ENCODE measurements at places on chromosomes 3 and 15. TPM values are rescaled to one million over a fixed set of nuclear protein-coding genes. Genes with fewer than 3 reads are reported as not detected.

GRM2 gene
- 3.0 TPM for total RNA-seq

MCTP2 gene
- 6.4 TPM for total RNA-seq

SLC22A13 gene
- total RNA-seq: 0.76 TPM

- peaks cover 8% of the 10 kb centered on the region for H3K4me1 ChIP-seq
- no peak for DNase-seq
- no peak overlapping the region for H3K27ac ChIP-seq
- no peaks in the 10 kb centered on the region for H3K27me3 ChIP-seq
Measured at GRCh38 chr3:186235554-186235953, 126.5 kb downstream of the DGKG start.

GRCh38 chr3:141992512-141992911, 116.1 kb downstream of the ATP1B3 start:
- no peak overlapping the region for H3K27ac ChIP-seq
- H3K4me1 ChIP-seq: no peaks in the 10 kb centered on the region
- no peak overlapping the region for H3K4me3 ChIP-seq
- peaks cover 2% of the 10 kb centered on the region for H3K36me3 ChIP-seq
- H3K27me3 ChIP-seq: no peaks in the 10 kb centered on the region

CYP1A2 gene
- total RNA-seq: not detected

PDE12 gene
- 33.2 TPM for total RNA-seq

DNA sequence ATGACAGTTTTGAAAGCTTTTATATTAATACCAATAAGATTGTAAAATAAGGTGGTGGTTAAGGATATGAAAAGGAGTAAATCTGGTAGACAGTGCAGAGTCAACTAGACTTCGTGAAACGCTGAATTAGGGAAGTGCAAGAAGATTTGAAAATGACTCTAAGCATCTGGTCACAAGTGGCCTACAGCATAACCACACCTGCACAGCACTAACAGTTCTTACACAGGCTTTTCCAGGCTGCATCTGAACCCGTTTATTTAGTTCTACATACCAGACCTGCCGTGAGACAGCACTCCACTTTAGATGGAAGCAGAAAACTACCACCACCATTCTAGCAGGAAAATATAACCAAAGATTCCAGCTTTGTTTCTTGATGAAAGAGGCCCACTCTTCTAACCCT, 1.9 kb downstream of the DMXL2 start:
- no peak overlapping the region for H3K4me3 ChIP-seq
- H3K27me3 ChIP-seq: peaks cover 24% of the 10 kb centered on the region
- no peaks in the 10 kb centered on the region for H3K36me3 ChIP-seq
- H3K27ac ChIP-seq: no peak overlapping the region

- no peaks in the 10 kb centered on the region for H3K27me3 ChIP-seq
- no peak overlapping the region for H3K27ac ChIP-seq
- peaks cover 5% of the 10 kb centered on the region for H3K4me1 ChIP-seq
- DNase-seq: no peak
- H3K4me3 ChIP-seq: no peak overlapping the region
- peaks cover 38% of the 10 kb centered on the region for H3K36me3 ChIP-seq
Measured at GRCh38 chr3:48598323-48599076, 3.4 kb upstream of the COL7A1 start.

- H3K27ac ChIP-seq: no peak overlapping the region
- DNase-seq: no peak
- H3K4me3 ChIP-seq: no peak overlapping the region
- no peaks in the 10 kb centered on the region for H3K4me1 ChIP-seq
- H3K27me3 ChIP-seq: peaks cover 23% of the 10 kb centered on the region
- H3K36me3 ChIP-seq: no peaks in the 10 kb centered on the region
Measured at GRCh38 chr3:66195347-66195783, 25.4 kb upstream of the SLC25A26 start.

GRCh38 chr3:66395635-66396034, 105.2 kb downstream of the LRIG1 start:
- no peak overlapping the region for H3K4me3 ChIP-seq
- peaks cover 32% of the 10 kb centered on the region for H3K4me1 ChIP-seq
- no peak overlapping the region for H3K27ac ChIP-seq

LRRC31 gene
- not detected for total RNA-seq

GRCh38 chr15:83498801-83499200, 51.7 kb downstream of the SH3GL3 start:
- no peak overlapping the region for H3K4me3 ChIP-seq
- H3K4me1 ChIP-seq: no peaks in the 10 kb centered on the region
- no peak for DNase-seq
- no peak overlapping the region for H3K27ac ChIP-seq
- H3K27me3 ChIP-seq: no peaks in the 10 kb centered on the region
- no peaks in the 10 kb centered on the region for H3K36me3 ChIP-seq

DYNLT2B gene
- total RNA-seq: 9.1 TPM

DNA sequence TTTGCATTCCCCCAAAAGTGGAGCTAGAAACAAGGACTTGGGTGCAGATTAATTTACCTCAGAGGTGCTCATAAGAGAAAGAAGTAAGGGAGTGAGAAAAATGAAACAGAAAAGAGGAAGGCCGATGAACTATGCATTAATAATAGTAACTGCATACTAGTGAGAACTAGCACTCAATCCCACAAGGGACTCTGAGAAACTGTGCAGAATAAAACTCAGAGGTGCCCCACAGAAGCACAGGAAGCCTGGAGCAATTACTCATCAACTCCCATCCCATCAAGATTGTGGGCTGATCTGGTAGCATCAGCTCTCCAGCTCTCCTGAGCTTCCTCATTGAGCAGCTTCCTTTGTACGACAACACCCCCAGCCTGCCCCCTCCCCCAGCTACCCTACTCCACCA, 50.8 kb downstream of the CLDN18 start:
- H3K27me3 ChIP-seq: no peaks in the 10 kb centered on the region
- DNase-seq: no peak
- H3K4me1 ChIP-seq: no peaks in the 10 kb centered on the region
- no peak overlapping the region for H3K27ac ChIP-seq
- H3K4me3 ChIP-seq: no peak overlapping the region

CD86 gene
- total RNA-seq: not detected

DNA sequence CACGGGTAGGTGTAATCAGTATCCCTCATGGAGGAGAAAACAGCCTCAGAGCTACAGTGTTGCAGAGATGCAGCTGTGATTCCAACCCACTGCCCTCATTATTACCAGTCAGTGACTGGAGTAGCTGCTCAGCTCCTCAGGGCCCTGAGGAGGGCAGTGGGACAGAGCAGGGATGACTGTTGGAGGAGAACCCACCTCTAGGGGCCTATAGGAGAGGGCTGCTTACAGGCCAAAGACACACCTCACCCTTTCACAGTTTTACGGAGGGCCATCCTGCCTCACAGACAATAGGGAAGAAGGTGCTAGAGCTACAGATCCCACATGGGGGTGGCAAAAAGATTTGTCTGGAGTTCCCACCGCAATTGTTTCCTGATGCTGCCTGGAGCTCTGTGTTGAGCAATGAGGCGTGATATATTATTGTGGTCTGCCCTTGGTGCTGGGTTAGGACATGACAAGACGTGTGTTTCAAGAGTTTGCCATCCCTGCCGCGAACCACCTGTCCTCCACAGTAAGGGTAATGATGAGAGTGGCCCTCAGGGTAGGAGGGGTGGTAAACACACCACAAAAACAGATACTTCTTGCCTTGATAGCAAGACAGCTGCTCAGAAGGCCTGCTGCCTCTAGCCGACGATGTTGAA, 140.5 kb upstream of the TPM1 start:
- no peaks in the 10 kb centered on the region for H3K36me3 ChIP-seq
- H3K27ac ChIP-seq: no peak overlapping the region
- no peak for DNase-seq
- no peaks in the 10 kb centered on the region for H3K4me1 ChIP-seq

DNA sequence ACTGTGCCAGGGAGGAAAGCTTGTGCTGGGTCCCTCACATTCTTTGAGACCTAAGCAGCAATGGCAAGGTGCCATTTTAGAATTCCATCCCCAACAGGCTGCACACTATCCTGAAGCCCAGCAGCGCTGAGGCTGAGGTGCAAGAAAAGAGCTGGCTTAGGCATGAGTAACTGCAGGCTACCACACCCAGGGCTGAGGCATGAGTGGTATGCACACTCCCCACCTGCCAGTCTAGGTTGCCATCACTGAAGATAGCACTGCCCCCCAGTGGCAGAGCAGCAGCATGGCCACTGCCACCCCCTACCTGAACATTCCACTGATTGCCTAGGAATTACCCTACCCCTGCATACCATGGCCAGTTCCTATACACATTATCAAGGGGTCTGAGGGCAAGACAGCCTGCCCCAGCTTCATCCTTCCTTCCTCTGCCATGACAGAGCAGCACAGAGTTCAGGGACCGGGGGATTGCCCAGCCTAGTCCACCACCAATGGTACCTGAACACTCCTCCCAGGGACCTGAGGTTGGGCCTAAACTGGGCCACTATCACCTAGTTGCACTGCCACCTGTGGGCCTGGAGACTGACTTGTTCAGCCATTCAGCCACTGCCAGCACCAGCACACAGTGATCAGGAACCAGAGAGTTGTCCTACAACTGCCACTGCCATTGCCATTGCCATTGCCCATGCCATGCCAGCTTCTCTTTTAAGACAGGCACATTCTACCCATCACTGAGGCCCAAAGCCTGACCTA, 129.8 kb downstream of the SATB1 start:
- no peaks in the 10 kb centered on the region for H3K36me3 ChIP-seq
- no peak overlapping the region for H3K4me3 ChIP-seq
- H3K27me3 ChIP-seq: peaks cover 2% of the 10 kb centered on the region
- H3K27ac ChIP-seq: no peak overlapping the region

- no peaks in the 10 kb centered on the region for H3K36me3 ChIP-seq
- H3K4me1 ChIP-seq: no peaks in the 10 kb centered on the region
- no peak overlapping the region for H3K4me3 ChIP-seq
- H3K27ac ChIP-seq: no peak overlapping the region
- DNase-seq: no peak
Measured at GRCh38 chr3:140285380-140285779, 350.4 kb downstream of the CLSTN2 start.

ZNF660 gene
- not detected for total RNA-seq

GRCh38 chr3:59469948-59470723, 420.3 kb upstream of the CFAP20DC start:
- H3K4me1 ChIP-seq: no peaks in the 10 kb centered on the region
- H3K27ac ChIP-seq: no peak overlapping the region
- DNase-seq: no peak
- H3K36me3 ChIP-seq: no peaks in the 10 kb centered on the region
- no peaks in the 10 kb centered on the region for H3K27me3 ChIP-seq

GRCh38 chr3:100089812-100090668, 24.3 kb downstream of the FILIP1L start:
- H3K27ac ChIP-seq: no peak overlapping the region
- no peaks in the 10 kb centered on the region for H3K36me3 ChIP-seq
- H3K4me1 ChIP-seq: no peaks in the 10 kb centered on the region
- H3K4me3 ChIP-seq: no peak overlapping the region
- no peaks in the 10 kb centered on the region for H3K27me3 ChIP-seq
- peak; percentile 57 for DNase-seq

DNA sequence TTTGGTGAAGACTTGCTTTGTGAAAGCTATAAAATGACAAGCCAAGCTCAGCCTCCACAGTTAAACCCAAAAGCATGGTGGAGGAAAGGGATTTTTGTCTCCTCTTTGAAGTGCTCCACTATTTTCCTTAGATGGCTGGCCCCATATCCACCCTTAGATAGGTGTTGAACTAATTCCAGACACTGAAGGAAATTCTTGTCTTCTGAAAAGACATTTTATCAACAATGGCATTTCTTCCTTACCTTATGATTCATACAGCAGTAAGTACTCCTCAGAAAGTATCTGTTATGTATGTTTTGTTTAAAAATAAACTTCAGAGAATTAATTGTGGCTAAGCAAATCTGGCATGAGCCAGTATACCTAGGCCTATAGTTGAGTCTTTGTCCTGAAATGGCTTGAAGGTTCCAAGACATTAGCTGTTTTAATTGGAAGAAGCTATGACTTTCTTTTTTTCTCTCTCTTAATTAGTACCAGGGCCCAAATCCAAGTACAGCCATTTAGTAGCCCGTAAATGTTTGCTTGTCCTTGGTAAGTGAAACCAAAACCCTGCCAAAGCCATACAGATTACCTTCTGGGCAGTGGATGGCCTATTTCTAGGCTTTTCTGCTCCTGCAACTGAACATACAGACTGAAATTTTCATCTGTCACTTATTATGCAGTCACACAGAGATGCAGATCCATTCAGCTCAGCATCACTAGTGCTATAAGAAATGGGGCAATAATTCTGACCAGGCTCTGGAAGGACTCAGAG, 5.1 kb upstream of the BFSP2 start:
- H3K4me1 ChIP-seq: no peaks in the 10 kb centered on the region
- H3K27ac ChIP-seq: no peak overlapping the region
- no peaks in the 10 kb centered on the region for H3K36me3 ChIP-seq
- H3K4me3 ChIP-seq: no peak overlapping the region
- DNase-seq: no peak
